ENCODE measurements at places on chromosomes 1 and 21. TPM values are rescaled to one million over a fixed set of nuclear protein-coding genes. Genes with fewer than 3 reads are reported as not detected.

DNA sequence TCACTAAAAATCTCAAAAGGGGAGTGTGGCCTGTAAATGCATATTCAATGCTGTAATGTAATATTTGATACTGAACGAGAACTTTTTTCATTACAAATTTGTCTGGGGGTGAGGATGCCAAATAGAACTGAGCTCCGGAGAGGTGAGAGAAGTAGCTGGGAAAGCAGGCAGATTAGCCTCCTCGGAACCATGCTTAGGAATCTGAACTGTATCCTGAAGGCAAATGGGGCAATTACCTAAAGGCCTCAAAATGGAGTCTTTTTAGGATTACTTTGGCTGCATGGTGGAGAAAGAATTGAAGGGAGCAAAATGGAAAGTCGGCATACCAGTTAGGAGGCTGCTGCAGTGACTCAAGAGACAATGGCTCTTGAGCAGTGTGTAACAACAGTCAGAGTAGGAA is 178.8 kb downstream of the CDC7 start:
- DNase-seq, result no peak

GRCh38 chr1:55078470-55078869 is 39.1 kb downstream of the PCSK9 start:
- no peak for DNase-seq

DNA sequence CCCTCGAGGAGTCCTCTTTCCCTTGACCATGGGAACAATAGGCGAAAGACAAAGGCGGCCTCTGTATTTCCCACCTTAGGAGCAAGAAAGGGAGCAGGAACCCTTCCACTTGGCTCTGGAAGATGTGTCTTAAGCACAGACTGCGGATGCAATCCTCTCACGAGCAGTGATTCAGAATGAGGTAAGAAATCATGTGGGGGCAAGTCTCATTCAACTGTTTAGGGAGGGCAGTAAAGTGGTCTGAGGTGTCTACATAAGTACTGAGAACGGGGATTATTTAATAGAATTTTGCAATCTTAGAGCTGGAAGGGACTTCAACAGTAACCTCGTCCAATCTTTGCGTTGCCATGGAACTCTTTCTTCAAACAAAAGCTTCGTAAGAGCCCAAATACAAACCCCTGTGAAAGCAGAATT is 1.6 kb upstream of the DYRK3 start:
- no peak for DNase-seq

GRCh38 chr1:79617777-79618176 is 611.2 kb upstream of the ADGRL4 start:
- DNase-seq, result no peak

GRCh38 chr1:200968469-200969410 is 54.8 kb downstream of the KIF21B start:
- no peak for DNase-seq

GRCh38 chr21:34882719-34883131 is 166.4 kb downstream of the RUNX1 start:
- DNase-seq, result no peak

DNA sequence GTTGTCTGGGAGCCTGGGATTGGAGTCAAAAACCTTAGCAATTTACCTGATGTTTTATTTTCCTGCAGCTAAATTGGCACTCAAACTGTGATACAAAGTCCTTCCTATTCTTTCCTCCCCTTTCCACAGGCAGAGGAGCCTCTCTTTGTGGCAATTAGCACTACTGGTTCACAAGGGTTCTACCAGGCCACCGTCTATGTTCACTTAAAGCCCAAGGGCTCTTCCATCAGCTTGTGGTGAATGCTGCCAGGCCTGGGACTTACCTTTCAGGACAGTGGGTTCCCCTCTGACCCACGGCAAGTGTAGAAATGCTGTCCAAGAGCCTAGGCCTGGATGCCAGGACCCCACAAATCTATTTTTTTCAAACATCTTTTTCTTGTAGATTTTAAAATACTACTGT is 251.9 kb upstream of the B3GALT2 start:
- no peak for DNase-seq

The KMO gene
- total RNA-seq, result 0.35 TPM
